ENCODE measurements at places on chromosomes 13 and 19.

GRCh38 chr19:48614436-48615230 lies at the start of gene FAM83E:
TSS of gene FAM83E (minus strand) at chr19:48615076. CDS start at chr19:48613372, 1,704 bp downstream.
- no peak for DNase-seq

- peak; percentile 40 for DNase-seq
These were observed 1.3 kb downstream of the ICAM5 start for GRCh38 chr19:10290876-10291553.

DNA sequence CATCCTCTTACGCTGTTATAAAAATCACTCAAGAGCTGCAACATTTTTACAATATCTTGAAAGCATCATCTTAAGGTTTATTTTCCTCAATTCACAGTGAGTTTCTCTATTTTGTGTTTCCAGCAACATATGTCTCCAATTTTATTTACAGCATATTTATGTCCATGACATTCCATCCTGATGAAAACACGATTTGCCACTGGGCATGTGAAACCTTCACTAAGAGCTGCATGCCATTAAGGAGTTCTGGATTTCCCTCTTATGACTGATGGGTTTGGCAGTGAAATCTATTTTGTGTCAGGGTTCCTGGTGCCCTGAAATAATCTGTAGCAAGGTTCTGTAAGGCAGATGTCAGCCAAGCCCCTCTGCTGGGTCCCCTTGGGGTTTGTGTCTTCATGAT lies 527.6 kb upstream of the KLF12 start:
- DNase-seq: no peak

GRCh38 chr19:32881766-32882165 lies 12.2 kb upstream of the SLC7A9 start:
- DNase-seq: no peak

- DNase-seq: no peak
These were observed 20.0 kb upstream of the ZDHHC20 start for GRCh38 chr13:21478881-21479808.

DNA sequence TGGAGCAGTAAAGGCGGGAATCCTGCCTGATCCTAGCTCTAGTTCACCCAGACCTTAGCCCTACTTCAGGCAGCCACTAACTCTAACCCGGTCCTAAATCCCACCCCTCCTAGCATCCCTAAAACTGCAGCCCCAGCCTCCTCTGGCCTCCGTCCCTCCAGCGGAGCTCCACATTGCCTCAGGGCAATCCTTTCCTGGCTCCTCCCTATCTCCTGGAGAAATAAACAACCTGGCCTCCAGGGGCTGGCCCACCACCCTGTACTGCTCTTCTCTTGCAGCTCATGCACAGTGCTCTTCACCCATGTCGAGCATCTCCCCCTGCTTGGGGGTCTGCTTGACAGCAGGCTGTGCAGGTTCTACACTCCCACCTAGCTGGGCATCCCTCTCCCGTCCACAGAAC lies 6.7 kb downstream of the POU2F2 start:
- no peak for DNase-seq

DNA sequence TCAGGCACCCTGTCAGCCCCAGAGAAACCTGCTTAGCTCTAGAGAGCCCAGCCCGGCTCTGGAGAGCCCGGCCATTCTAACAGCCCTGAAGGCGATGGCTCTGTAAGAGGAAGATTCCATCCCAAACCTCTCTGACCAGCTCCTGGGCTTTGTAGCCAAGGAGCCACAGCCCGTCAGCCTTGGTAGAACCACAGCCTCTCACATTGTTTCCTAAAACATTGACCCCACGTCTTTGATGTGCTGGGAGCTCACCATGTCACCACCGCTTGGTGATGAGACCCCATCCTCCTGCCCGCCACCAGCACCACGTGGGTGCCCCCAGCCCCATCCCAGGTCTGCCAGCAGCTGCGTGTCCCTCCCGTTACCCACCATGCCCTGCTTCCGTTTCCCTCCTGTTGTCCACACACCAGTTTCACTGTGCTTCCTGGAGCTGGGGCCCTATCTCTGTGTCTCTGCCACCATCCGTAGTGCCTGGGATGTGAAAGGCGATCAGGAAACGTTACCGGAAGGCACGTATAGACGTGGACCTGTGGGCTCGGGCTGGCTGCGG lies 94.2 kb upstream of the MCF2L start:
- DNase-seq: no peak

- no peak for DNase-seq
These were observed 11.6 kb downstream of the KLK4 start for GRCh38 chr19:50899569-50899968.

DNA sequence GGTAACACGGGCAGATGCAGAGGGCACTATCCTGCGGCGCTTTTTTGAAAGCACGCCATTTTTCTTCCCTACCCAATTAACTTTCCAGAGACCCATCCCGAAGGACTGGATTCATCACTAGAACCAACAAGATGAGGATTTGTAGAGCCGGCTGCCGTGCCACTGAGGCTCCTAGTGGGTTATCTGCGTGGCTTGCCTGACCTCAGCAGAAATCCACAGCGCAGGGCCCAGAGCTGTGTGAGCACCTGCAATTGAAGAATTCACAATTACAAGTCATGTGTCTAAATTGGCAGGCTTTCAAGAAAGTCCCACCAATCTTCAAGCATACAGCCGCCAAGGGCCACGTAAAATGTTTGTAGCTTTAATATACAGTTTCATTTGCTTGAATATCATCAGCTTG lies 75.5 kb downstream of the ALOX5AP start:
- DNase-seq: no peak

GRCh38 chr19:1217366-1217765 lies 11.8 kb downstream of the STK11 start:
- no peak for DNase-seq

DNA sequence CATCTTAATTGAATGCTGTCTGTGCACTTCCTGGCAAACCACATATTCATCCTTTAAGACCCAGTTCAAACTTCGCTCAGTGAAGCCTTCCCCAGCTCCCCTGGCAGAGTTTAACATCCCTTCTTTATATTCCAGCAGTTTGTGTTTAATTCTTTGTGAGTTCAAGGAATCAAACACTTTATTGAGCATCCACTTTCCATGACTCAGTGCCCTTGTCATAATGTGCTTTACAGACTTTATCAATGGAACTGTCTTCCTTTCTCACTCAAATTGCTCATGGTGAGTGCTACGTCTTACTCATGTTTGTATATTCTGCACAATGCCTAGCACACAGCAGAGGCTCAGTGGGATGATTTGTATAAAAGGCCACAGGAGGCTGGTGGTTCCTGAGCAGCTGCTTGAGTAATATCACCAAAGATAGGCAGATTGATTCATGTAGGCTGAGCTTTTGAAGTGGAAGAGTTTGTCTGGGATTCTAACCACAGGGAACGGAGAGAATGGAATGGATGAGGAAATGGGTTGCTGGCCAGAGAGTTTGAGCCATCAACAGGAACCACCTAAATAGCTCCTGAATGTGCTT lies 44.2 kb downstream of the SERTM1 start:
- DNase-seq: no peak

DNA sequence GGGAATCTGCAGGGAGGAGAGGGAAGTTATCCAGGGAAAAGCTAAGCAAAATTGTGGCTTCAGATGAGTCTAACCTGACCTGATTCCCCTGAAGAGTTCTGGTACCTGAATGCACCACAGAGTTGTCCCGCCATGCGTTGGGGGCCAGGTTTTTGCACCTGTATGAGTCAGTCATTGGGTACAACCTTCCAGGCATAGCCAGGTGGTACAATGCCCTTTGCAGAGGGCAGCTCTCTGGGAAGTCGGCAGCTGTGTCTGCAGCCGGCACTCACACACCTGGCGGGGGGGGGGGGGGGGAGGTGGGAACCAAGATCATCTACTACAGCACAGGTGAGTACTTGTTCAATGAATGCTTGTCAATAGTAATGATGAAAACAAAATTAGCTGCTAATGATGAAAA lies 52.5 kb upstream of the GTF3A start:
- no peak for DNase-seq

GRCh38 chr19:28634019-28634328 lies 579.0 kb downstream of the UQCRFS1 start:
- DNase-seq: no peak

DNA sequence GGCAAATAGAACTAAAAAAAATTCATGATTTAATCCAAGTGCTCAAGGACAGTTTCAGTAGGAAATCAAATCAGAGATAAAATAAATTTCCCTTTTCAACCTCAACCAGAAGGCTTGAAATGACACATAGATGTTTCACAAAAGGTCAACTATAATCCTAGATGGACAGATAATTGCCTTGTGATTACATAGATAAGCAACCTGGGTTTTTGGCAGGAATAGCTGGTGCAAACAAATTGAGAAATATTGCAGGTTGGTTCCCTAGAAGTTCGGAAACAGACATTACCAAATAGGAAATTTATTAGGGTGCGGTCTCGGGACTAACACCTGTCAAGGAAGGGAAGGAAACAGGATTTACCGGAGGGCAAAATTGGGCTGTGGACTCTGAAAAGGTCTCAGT lies 497.5 kb downstream of the COG6 start:
- DNase-seq: no peak

GRCh38 chr19:41341669-41342490 lies 11.8 kb downstream of the TGFB1 start:
- DNase-seq: no peak
